ENCODE measurements at places on chromosomes 2 and 18. TPM values are rescaled to one million over a fixed set of nuclear protein-coding genes. Genes with fewer than 3 reads are reported as not detected.

DNA sequence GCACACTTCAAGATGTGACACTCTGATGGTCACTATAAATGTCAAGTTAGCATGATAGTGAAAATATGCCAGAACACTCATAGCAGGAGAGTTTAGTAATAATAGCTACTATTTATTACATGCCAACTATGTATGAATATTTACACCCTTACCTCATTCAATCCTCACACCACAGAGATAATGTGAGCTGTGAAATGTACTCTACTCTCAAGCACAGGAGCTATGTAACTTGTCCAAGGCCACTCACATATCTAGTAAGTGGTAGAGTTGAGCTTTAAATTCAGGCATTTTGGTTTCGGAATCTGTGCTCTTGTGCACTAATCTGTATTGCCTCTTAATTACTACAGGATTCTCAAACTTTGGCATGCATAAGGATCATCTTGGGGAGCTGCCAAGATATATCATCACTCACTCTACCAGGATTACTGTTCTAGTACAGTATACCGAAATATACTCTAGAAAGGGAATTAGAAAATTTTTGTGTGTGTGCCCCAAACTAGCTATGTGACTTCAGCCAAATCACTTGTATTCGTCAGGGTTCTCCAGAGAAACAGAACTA, 154.3 kb downstream of the PLCL1 start:
- DNase-seq: no peak

- DNase-seq: no peak
These were observed 104.1 kb upstream of the SEC11C start for GRCh38 chr18:59035591-59035990.

DNA sequence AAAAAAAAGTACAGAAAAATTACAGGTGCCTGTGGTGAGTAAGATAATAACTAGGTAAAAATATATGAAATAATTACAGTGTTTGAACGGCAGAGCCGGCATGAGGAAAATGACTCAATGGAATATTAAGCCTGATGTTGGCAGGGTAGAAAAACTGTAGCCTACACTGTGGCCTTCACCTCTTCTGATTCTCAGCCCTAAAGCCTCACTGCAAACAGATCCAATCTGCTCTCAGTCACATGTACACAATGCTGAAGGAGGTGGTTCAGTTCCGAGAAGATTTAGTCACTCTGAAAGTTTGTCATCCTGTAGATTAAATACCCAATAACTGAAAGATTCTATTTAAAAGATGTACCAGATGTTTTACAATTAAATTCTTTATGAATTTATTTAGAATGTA, 66.9 kb upstream of the MAP3K20 start:
- no peak for DNase-seq

GRCh38 chr2:208654056-208654455, 247.5 kb downstream of the PTH2R start:
- no peak for DNase-seq

DNA sequence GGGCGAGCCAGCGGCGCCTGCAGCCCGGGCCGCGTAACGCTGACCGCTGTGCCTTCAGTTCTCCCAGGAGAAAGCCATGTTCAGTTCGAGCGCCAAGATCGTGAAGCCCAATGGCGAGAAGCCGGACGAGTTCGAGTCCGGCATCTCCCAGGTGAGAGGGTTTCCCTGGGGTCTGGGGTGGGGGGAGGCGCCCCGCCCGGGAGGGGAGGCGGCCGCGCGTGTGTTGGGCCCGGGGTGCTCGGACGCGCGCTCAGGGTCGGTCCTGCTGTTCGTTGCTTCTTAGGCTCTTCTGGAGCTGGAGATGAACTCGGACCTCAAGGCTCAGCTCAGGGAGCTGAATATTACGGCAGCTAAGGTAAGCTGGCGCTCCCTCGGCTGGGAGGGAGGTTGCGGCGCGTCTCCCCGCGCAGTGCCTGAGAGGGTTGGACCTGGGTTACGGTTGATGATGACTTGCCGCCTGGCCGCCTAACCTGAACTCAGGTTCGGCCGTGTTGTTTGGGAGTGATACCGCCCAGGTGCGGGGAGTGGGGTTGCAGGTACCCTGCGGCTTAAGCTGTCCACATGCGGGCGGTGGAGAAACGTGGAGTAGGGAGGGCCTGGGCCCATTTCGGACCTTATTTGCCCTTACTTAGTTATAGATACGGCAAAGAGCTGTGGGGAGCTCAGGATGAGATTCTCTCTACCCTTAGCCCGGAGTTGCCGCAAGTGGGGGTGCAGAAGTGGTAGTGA, 638 bp downstream of the RPS7 start:
- DNase-seq: no peak

Gene LINC00305
- not detected for total RNA-seq

Gene HOXD10
- total RNA-seq: not detected

Gene CCDC74A
- 2.6 TPM for total RNA-seq

Data from thoracic aorta (tissue), 2 donors.